Endothelial cell of umbilical vein (primary cell): ENCODE measurements at places on chromosomes 3 and 15.

DNA sequence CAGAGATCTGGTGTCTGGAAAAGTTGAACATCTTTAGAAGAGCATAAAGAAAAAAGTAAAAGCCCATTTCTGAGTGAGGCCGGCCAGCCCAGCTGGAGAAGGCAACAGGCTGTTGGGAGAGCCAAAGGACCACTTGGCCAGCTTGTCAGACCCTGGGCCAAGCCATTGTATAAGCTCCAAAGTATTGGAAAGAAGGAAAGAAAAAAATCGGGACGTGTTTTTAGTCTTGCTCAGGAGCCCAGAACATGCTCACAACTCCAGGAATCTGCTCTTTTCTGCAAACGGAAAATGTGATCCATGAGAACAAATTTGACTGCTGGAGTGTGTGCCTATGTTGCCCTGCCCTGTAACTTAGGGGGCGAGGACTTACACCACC is 10.4 kb upstream of the CLPX start:
- no peak for DNase-seq

- DNase-seq = peak; percentile 77
Observed at GRCh38 chr3:158685159-158685558, 12.7 kb upstream of the LXN start.

DNA sequence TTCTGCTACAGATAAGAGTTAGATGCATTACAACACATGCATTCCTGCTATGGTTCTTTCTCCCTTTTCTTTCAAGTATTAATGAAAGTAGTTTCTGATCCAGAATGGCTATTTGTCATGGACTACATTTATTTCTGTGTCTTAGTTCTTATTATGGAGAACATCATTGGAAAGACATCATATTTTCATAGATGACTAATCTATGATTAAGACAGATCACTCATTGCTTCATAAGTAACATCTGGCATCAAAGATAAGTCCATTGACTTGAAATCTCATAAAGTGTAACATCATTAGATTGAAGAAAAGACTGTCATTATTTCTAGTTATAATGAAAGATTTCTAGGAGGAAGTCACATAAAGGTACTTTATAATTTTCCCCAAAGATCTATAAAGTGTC is 366.7 kb downstream of the NSUN3 start:
- no peak for DNase-seq

DNA sequence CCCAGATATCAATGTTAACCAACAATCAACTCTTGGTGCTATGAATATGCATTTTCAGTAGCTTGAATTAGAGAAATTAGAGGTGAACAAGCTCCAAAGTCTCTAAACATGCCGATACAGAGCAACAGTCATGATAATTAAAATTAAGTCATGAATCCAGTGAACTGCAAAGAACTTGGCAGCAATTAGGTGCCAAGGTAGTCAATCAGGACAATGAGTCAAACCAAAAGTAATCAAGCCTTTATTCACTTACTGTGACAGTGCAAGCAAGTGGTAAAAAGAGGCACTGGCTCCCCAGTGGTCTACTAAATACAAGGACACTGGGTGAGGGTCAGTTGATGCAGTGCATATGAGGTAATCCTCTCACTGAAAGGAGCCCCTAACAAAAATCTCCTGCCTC is 1.8 kb downstream of the ZNF770 start:
- DNase-seq = no peak

- DNase-seq = no peak
Observed at GRCh38 chr15:39285663-39286062, 295.2 kb upstream of the THBS1 start.

DNA sequence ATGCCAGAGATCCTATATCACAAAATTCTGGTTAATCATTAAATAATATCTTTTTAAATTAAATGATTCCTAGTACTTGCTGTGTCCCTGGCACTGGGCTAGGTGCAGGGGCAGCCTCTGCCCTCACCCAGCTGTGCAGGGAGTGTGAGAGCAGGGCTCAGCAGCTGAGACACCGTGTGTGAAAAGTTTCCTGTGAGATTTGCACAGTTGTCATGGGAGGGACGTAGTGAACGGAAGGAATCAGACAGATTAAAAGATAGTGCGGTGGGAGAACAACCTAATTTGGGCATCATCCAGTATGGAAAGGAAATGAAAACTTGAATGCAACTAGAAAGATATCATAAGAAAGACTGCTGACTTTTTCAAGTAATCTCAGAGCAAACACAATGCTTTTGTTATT is 204.1 kb downstream of the SSR3 start:
- DNase-seq = peak; percentile 12

GRCh38 chr3:99875929-99876841 is 58.5 kb downstream of the CMSS1 start:
- DNase-seq = peak; percentile 89

- no peak for DNase-seq
Observed at GRCh38 chr15:57924598-57924997, 140.9 kb downstream of the ALDH1A2 start.

GRCh38 chr3:154718053-154718452 is 288.1 kb upstream of the GPR149 start:
- no peak for DNase-seq

- DNase-seq = no peak
Observed at GRCh38 chr15:83671603-83672002, 17.7 kb downstream of the ADAMTSL3 start.

DNA sequence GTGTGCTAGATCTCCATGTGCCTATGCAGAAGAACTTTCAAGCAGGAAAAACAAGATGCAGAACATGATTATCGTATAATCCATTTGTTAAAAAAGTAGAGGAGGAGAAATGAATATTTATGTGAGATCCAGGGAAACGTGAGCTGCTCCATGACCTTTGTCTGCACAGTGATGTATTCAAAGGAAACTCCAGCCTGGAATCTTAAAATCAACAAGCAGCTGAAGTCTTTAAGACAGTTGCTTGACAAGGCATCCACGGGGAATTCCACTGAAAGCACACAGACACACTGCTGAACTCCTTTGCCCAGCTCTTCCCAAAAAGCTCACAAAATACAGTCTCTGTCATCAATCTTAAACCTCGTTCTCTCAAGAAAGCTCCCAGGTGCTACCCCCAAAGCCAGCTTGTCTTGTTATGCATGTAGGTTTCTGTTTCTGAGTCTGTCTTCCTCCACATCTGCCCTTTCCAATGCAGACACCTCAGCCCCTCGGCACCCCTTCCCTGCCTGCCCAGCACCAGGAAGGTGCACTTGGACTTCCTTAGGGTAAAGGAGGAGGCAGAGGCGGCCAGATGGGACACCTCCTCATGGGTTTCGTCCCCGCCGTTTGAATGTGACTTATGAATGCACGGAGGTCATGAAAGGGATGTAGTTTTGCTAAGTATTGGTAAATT is 28.7 kb downstream of the LRRK1 start:
- no peak for DNase-seq
